ENCODE measurements at places on chromosomes 2 and 18. TPM values are rescaled to one million over a fixed set of nuclear protein-coding genes. Genes with fewer than 3 reads are reported as not detected.

DNA sequence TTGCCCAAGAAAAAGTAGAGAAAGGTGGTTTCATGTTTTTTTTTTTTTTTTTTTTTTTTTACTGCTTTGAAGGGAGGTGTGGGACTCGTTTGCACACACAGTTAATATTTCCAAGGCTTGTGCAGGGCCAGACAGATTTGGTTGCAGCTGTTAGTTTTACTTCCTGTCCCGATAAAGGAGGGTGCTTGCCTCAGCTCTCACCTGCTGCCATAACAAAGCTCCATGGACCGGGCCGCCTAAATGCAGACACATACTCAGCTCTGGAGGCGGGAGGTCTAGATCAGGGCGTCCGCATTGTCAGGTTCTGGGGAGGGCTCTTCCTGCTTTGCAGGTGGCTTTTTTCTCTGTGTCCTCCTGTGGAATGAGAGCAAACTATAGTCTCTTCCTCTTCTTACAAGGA, 69.9 kb downstream of the ODC1 start:
- no peak for DNase-seq

DNA sequence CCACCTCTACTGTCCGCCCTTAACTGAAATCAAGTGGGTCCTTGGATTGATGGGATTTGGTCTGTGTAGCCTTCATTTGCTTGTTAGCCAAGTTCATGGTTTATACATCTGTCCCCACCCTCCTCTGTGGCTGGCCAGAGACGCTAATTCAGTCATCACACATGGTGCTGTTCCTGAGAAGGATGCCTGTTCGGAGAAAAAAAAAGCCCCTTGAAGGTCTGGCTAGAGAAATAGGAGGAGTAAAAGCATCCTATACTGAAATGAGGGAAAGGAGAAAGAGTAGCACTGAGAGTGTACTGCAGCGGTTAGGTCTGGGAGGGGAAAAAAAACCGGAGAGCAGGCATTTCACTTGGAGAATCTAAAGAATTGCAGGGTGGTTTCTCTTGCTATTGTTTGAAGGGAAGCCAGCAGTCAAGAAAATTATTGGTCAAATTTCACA, 180.6 kb upstream of the EPAS1 start:
- DNase-seq: no peak

- no peak for DNase-seq
Measured at GRCh38 chr2:133377599-133377998, 190.7 kb downstream of the NCKAP5 start.

GRCh38 chr18:77133051-77133834, 660 bp upstream of the MBP start:
- DNase-seq: no peak

DNA sequence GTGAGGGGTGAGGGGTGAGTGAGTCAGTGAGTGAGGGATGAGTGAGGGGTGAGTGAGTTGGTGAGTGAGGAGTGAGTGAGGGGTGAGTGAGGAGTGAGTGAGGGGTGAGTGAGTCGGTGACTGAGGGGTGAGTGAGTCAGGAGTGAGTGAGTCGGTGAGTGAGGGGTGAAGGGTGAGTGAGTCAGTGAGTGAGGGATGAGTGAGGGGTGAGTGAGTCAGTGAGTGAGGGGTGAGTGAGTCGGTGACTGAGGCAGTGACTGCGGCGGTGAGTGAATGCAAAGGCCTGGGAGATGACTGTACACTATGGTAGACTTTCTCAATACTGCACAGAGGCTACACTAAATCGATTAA, 16.6 kb downstream of the THAP4 start:
- DNase-seq: peak; percentile 40

DNA sequence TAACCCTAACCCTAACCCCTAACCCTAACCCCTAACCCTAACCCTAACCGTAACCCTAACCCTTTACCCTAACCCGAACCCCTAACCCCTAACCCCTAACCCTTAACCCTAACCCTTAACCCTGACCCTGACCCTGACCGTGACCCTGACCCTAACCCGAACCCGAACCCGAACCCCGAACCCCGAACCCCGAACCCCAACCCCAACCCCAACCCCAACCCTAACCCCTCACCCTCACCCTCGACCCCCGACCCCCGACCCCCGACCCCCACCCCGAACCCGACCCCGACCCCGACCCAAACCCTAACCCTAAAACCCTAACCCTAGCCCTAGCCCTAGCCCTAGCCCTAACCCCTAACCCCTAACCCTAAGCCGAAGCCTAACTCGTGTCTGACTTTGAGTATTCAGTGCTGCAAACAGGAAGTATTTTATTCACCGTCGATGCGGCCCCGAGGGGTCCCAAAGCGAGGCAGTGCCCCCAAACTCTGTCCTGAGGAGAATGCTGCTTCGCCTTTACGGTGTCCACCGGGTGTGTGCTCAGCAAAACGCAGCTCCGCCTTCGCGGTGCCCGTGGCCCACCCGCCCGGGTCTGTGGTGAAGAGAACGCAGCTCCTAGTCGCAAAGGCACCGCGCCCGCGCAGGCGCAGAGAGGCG, 36.0 kb downstream of the FAM110C start:
- DNase-seq: no peak

DNA sequence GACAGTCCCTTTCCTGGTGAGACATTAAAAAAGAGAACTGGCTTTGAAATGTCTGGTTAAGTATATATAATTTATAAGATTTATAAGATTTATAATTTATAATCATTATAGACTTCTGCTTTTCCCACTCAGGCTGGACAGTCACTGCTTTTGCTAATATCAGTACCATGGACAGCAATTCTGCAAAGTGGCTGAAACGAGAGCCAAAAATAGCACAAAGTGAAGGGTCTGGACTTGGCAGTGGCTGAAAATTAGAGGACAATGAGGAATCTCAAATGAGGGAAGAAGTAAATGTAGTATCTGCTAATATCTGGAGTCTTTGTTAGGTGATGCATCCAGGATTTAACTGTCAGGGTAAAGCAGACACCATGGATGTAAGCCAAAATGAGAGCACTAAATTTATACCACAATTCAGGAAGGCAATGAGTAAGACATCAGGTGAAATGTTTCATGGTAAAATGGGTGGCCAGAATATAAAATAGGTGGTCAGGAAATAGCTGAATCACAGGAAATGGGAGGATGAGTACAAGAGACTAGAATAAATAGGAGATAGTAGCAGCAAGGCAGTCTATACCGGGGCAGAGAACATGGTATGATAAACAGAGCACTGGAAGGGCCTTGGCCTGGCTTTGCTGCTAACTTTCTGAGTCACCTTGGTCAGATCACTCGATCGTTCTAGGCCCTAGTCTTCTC, 39.6 kb upstream of the BOD1L2 start:
- DNase-seq: no peak

- DNase-seq: no peak
Measured at GRCh38 chr2:129759472-129760010, 219.9 kb upstream of the RAB6C start.

The KIF5C gene
- 0.28 TPM for polyA plus RNA-seq

The UGT1A6 gene
- polyA plus RNA-seq: 2.9 TPM

The TNFAIP6 gene
- polyA plus RNA-seq: 4.1 TPM

The PMAIP1 gene
- polyA plus RNA-seq: 9.7 TPM

The KRTCAP3 gene
- polyA plus RNA-seq: 0.68 TPM

All from A549 (cell line).